Breast epithelium (tissue), 4 donors: ENCODE measurements at places on chromosomes 7 and 10. TPM values are rescaled to one million over a fixed set of nuclear protein-coding genes. Genes with fewer than 3 reads are reported as not detected.
A peak's percentile ranks its signal among the peaks of the same experiment; 100 is the strongest.

GRCh38 chr10:103651783-103652476 lies 158.4 kb downstream of the NEURL1 start:
- H3K27ac ChIP-seq: peak overlapping the region; percentile 41
- no peak overlapping the region for H3K4me3 ChIP-seq
- H3K4me1 ChIP-seq: peaks cover 15% of the 10 kb centered on the region
- H3K27me3 ChIP-seq: no peaks in the 10 kb centered on the region

DNA sequence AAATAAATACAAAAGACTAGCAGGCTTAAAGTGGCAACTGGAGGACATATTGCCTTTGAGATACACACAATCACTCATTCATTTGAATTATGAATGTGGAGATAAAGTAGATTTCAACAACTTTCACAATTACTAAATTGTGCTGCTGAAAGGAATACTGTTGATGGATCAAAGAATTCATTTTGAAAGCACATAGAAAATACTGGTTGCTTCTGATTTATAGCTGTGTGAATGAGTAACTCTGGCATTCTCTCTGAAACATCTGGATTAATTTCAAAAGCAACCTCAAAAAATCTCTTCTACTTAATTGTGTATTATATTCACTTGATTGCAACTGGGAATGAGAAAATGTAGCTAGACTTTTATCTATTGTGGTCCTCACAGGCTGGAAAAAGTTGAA lies 397.6 kb downstream of the THSD7A start:
- no peak overlapping the region for H3K27ac ChIP-seq
- no peaks in the 10 kb centered on the region for H3K27me3 ChIP-seq
- DNase-seq: no peak
- H3K4me3 ChIP-seq: no peak overlapping the region
- no peaks in the 10 kb centered on the region for H3K36me3 ChIP-seq

TWIST1 gene
- 60.0 TPM for total RNA-seq

DNA sequence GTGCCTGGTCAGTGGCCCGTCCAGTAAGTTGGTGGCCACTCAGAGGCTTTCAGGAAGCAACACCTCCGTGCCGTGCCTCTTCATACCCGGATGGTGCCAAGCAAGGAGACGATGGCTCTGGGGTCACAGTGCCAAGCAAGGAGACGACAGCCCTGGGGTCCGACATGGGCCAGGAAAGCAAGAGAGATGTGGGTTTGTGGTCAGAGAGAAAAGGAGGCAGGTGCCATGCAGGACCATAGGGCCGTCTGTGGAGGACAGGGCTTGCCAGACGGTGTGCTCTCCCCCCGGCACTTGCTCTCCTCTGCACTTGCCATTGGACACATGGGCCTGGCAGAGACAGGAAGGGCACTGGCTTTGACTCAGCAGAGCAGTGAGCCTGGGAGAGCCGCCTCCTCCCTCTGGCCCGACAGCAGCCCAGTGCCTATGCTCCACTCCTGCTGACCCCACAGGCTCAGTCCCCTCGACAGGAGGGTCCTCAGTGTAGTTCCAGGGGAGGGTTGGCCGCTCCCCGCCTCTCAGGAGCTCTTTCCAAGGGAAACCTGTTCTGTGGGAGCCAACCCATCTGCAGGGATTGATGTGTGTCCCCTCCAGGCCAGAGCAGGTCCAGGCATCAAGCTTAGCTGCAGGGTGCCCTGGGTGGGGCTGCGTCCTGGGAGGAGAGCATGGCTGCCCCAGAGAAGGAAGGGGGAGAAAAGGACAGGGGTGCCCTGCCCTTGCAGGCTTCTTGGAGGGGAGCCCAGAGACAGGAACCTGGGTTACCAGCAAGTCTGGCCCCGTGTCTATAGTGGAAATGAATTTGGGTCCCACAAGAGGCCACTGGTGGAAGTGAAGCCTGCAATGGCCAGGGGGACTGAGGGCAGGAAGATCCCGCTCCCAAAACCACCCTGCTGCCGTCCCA lies 7.6 kb upstream of the CALML5 start:
- peaks cover 3% of the 10 kb centered on the region for H3K4me1 ChIP-seq
- H3K27me3 ChIP-seq: no peaks in the 10 kb centered on the region
- H3K27ac ChIP-seq: peak overlapping the region; percentile 50
- H3K4me3 ChIP-seq: no peak overlapping the region
- no peaks in the 10 kb centered on the region for H3K36me3 ChIP-seq
- peak; percentile 48 for DNase-seq

GRCh38 chr10:85606401-85606800 lies 760.2 kb downstream of the GRID1 start:
- no peak for DNase-seq
- no peaks in the 10 kb centered on the region for H3K27me3 ChIP-seq
- no peaks in the 10 kb centered on the region for H3K36me3 ChIP-seq
- H3K4me3 ChIP-seq: no peak overlapping the region

GRCh38 chr7:68904630-68905029 lies 693.6 kb upstream of the AUTS2 start:
- no peak overlapping the region for H3K4me3 ChIP-seq
- H3K36me3 ChIP-seq: no peaks in the 10 kb centered on the region
- H3K27me3 ChIP-seq: no peaks in the 10 kb centered on the region
- no peaks in the 10 kb centered on the region for H3K4me1 ChIP-seq
- DNase-seq: no peak
- H3K27ac ChIP-seq: no peak overlapping the region

DNA sequence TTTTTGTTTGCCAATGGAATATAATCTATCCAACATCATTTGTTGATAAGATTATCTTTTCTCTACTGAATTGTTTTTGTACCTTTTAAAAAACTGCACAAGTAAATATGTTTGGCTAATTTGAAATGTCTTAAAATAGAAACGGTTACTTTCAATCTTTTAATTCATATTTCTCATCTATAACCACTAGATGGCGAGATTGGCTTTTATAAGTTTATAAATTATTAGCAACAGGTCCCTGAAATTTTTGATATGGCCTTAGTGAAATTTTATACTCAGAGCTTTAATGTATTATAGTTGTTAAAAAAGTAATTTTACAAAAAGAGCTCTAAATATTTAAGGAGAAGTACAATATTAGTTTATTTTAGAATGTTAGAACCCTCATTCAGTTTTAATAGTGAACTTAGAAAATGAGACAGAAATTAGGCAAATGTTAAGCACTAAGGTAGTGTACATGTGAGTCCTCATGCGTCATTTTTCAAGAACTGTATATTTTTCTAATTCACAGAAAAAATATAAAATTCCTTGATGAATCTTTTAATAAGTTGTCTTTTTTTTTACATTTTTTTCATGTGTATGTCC lies 592.5 kb downstream of the ARL4A start:
- no peak for DNase-seq
- H3K4me1 ChIP-seq: no peaks in the 10 kb centered on the region
- no peak overlapping the region for H3K4me3 ChIP-seq

DNA sequence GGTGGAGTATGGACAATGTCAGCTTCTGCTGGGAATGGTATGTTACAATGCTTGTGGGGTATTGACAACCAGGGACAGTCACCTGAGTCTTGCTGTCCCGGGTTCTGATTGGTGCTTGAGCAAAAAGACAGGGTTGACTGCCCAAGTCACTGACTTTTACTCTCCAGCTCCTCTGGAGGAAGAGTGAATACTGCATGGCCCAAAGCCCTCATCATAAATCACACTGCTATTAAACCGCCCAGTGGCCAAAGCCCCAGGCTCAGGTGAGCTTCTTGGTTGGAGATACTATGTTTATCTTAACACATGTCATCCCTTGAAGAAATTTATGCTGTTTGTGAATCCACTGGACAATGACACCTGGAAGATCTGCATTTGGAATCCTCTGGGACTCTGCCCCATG lies 90.0 kb upstream of the IGFBP3 start:
- H3K27ac ChIP-seq: no peak overlapping the region
- no peaks in the 10 kb centered on the region for H3K36me3 ChIP-seq
- H3K4me1 ChIP-seq: no peaks in the 10 kb centered on the region
- H3K4me3 ChIP-seq: no peak overlapping the region
- no peak for DNase-seq

NEUROD6 gene
- total RNA-seq: not detected

DNA sequence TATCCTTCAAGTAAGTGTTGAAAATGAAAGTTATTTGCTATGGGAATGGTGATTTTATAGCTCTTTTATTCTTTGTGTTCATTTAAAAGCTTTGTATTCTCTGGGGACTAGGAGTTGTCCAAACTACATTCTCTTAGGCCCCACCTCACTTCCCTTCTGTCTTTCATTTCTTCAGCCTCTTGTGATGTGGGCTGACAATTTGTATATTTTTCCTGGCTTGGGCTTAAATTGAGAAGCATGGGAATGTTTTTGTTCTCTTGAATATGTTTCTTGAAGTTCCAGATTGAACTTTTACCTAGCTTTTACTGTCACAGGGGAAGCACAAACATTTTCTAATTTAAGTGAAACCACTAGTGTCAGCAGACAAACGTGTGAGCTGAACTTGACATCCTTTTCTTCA lies 27.9 kb downstream of the BBS9 start:
- H3K27ac ChIP-seq: peak overlapping the region; percentile 13
- DNase-seq: no peak
- no peaks in the 10 kb centered on the region for H3K4me1 ChIP-seq
- H3K36me3 ChIP-seq: no peaks in the 10 kb centered on the region

- no peak overlapping the region for H3K27ac ChIP-seq
- no peaks in the 10 kb centered on the region for H3K4me1 ChIP-seq
- H3K4me3 ChIP-seq: no peak overlapping the region
- DNase-seq: no peak
Measured at GRCh38 chr7:47307311-47307710, 274.6 kb downstream of the TNS3 start.

DNA sequence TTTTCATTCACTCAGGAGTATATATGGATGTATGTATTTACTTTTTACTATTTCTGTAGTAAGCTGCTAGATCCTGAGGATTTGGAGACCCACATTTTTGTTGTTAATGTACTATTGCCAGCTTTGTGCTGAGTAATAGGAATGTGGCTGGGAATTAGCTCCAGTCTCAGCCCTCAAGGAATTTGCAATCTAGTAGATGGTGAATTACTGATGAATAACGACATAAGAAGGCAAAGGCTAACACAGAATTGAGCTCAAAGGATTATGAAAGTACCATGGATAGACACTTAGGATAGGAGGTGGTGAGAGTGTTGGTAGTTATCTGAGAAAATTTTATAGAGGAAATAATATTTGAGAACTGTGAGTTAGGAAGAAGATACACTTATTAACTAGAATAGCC lies 19.9 kb downstream of the CASD1 start:
- no peaks in the 10 kb centered on the region for H3K36me3 ChIP-seq
- no peaks in the 10 kb centered on the region for H3K27me3 ChIP-seq
- H3K4me1 ChIP-seq: no peaks in the 10 kb centered on the region
- H3K4me3 ChIP-seq: no peak overlapping the region
- DNase-seq: no peak

- no peaks in the 10 kb centered on the region for H3K27me3 ChIP-seq
- DNase-seq: no peak
- H3K4me1 ChIP-seq: peaks cover 20% of the 10 kb centered on the region
- H3K27ac ChIP-seq: peak overlapping the region; percentile 88
- H3K4me3 ChIP-seq: no peak overlapping the region
- H3K36me3 ChIP-seq: no peaks in the 10 kb centered on the region
Measured at GRCh38 chr7:5696346-5697110, 84.9 kb downstream of the RNF216 start.

DNA sequence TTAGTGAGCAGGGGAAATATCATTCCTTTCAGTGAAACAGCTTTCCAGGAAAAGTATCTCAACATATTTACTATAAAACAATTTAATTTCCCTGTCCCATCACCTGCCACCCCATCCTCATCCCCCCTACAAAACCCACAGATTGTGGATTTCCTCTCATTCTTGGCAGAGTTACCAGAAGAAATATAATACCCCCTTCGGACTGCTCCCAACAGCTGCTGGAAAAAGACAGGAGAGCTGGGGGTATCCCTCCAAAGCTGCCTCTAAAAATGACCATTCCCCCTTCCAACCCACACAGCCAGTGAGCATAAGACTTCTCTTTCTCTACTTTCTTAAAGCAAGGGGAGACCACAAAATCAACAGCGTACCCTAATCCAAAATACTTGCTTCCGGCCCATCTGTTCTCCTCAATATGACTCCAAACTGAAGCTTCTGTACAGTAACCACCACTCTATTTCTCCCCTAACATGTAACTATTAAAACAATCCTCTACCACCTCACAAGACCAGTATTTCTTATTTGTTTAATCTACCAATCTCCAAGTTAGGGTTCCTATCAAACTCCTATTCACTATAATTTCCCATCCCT lies 7.8 kb downstream of the FBXW4 start:
- no peak for DNase-seq
- no peaks in the 10 kb centered on the region for H3K36me3 ChIP-seq
- H3K27ac ChIP-seq: no peak overlapping the region

DNA sequence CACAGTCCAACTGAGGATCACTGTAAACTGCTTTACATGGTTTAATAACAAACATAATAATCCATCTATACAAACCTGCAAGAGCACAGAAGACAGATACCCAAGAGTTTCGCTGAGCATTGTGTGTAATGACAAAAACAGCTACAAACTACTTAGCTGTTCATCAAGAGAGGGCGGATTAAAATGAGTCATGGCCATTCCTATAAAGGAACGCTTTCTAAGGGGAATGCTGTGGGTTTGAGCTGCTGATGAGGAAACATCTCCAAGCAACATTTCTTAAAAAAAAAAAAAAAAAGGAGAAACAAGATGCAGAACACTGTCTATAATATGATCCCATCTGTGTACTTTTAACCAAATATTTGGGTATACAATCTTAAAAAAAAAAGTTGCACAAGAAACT lies 33.8 kb downstream of the VOPP1 start:
- no peak for DNase-seq
- peaks cover 3% of the 10 kb centered on the region for H3K4me1 ChIP-seq
- H3K27me3 ChIP-seq: no peaks in the 10 kb centered on the region
- no peak overlapping the region for H3K27ac ChIP-seq

DNA sequence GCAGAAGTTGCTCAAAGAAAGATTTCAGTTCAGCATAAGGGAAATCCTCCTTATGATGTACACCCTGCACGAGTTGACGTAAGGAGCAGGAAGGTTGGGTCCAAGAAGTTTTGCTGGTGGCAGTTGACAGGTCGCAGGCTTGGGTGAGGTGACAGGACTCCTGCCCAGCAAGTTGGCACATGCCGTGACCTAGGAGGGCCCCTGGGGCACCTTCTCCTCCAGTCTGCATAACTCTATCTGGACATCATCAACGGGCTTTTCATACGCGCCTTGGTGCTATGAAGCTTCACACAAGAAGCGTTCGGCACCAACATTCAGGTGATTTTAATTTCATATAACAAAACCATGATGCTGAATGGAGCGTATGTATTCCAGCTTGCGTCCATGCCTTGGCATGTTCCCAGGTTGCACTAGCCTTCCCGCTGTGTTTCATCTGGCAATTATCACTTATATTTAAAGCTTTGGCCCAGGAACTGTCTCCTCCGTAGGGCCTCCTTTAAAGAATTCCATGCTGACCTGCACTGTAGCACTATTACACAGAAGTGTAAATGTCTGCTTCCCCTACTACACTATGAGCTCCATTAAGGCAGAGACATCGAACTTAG lies 651.6 kb upstream of the FOXK1 start:
- no peaks in the 10 kb centered on the region for H3K4me1 ChIP-seq
- H3K36me3 ChIP-seq: no peaks in the 10 kb centered on the region
- no peak for DNase-seq
- no peaks in the 10 kb centered on the region for H3K27me3 ChIP-seq
- no peak overlapping the region for H3K27ac ChIP-seq
- no peak overlapping the region for H3K4me3 ChIP-seq

- no peaks in the 10 kb centered on the region for H3K27me3 ChIP-seq
- H3K36me3 ChIP-seq: no peaks in the 10 kb centered on the region
- H3K4me1 ChIP-seq: no peaks in the 10 kb centered on the region
- no peak overlapping the region for H3K4me3 ChIP-seq
- H3K27ac ChIP-seq: no peak overlapping the region
- DNase-seq: no peak
Measured at GRCh38 chr7:15489383-15489782, 72.4 kb downstream of the AGMO start.
